ENCODE measurements at places on chromosomes 2 and 18.

DNA sequence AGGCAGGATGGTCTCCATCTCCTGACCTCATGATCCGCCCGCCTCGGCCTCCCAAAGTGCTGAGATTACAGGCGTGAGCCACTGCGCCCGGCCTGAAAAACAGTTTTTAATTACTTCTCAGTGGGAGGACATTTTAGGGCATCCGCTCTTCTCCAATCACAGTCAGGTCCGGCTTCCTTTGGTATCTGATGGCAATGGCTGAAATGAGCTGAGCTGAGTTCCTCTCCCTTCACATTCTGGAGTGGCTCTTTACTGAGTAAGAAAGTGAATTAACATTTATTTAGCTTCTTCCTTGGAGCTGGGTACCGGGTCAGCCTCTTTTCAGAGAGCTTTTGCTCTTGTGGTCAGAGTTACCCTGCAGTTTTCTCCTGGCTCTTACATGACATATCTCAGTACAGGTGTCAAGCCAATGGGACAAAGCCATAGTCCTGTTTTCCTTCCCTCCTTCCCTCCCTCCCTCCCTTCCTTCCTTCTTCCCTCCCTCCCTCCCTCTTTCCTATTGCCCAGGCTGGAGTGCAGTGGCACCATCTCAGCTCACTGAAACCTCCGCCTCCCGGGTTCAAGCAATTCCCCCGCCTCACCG lies 1.1 kb upstream of the TTC27 start:
- H3K36me3 ChIP-seq = peaks cover 26% of the 10 kb centered on the region
- peaks cover 6% of the 10 kb centered on the region for H3K4me1 ChIP-seq
- H3K27ac ChIP-seq = no peak overlapping the region
- H3K27me3 ChIP-seq = no peaks in the 10 kb centered on the region
- DNase-seq = no peak
- no peak overlapping the region for H3K4me3 ChIP-seq

- no peak overlapping the region for H3K4me3 ChIP-seq
- no peaks in the 10 kb centered on the region for H3K4me1 ChIP-seq
- DNase-seq = no peak
Measured at GRCh38 chr2:127586746-127587295, 51.3 kb downstream of the MYO7B start.

GRCh38 chr2:181680055-181680936 lies at the start of gene NEUROD1:
NEUROD1 (minus strand) TSS chr2:181680517; CDS start chr2:181678860, 1,657 bp downstream.
- DNase-seq = no peak
- H3K4me1 ChIP-seq = peaks cover 3% of the 10 kb centered on the region
- no peaks in the 10 kb centered on the region for H3K36me3 ChIP-seq
- H3K27ac ChIP-seq = no peak within 1 kb of the TSS

DNA sequence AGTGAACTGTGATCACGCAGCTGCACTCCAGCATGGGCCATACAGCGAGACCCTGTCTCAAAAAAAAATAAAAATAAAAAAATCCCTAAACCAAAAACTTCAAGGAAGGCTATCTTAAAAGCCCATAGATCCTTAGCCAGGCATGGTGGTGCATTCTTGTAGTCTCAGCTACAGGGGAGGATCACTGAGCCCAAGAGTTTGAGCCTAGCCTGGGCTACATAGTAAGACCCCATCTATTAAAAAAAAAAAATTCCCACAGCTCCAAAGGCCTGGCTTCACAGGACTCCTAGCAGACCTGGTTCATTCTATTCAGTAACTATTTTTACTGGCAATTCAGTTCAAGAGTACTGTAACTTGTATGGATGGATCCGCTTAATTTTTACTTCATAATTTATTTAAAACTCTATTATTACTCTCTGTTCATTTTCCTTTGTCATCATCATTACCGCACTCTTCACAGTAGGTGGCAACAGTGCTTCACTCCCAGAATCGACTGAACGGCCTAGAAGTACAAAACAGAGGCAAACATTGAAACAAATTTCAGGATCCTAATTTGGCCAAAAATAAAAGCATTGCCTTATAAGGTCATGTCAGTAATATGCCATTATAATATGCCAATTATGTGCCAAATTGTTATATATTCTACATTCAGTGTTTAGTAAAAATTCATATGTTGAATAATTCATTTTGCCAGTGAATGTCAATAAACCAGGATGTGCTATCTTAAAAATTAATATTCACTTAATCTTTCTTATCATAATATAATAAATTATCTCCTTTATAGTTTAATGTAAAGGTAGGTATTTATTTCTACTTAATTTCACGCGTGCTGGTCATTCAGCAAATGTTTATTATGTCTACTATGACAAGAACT lies 14.3 kb upstream of the STAM2 start:
- no peak for DNase-seq
- no peak overlapping the region for H3K27ac ChIP-seq
- no peaks in the 10 kb centered on the region for H3K4me1 ChIP-seq
- H3K36me3 ChIP-seq = no peaks in the 10 kb centered on the region
- no peak overlapping the region for H3K4me3 ChIP-seq
- H3K27me3 ChIP-seq = no peaks in the 10 kb centered on the region

- no peak overlapping the region for H3K27ac ChIP-seq
- peaks cover 26% of the 10 kb centered on the region for H3K27me3 ChIP-seq
- H3K4me1 ChIP-seq = peaks cover 9% of the 10 kb centered on the region
Measured at GRCh38 chr2:176491172-176491904, 222.1 kb downstream of the MTX2 start.
